ENCODE measurements at places on chromosomes 1 and 21. TPM values are rescaled to one million over a fixed set of nuclear protein-coding genes. Genes with fewer than 3 reads are reported as not detected.

Gene CHD5
- 1.2 TPM for total RNA-seq

Gene OR14A2
- not detected for total RNA-seq

Gene MRPL39
- total RNA-seq, result 36.6 TPM

Gene PTPRC
- not detected for total RNA-seq

Gene FCGR2B
- not detected for total RNA-seq

Gene SLAMF9
- total RNA-seq, result 0.25 TPM

Gene S100A7
- not detected for total RNA-seq
